Activated CD8-positive, alpha-beta memory T cell treated with anti-CD3 and anti-CD28 coated beads for 48 hours (primary cell): ENCODE measurements at places on chromosomes 5 and 9.

GRCh38 chr5:138082033-138082432 is 1.8 kb upstream of the WNT8A start:
- DNase-seq: no peak

GRCh38 chr5:91110686-91111085 is 272.4 kb downstream of the ARRDC3 start:
- no peak for DNase-seq

DNA sequence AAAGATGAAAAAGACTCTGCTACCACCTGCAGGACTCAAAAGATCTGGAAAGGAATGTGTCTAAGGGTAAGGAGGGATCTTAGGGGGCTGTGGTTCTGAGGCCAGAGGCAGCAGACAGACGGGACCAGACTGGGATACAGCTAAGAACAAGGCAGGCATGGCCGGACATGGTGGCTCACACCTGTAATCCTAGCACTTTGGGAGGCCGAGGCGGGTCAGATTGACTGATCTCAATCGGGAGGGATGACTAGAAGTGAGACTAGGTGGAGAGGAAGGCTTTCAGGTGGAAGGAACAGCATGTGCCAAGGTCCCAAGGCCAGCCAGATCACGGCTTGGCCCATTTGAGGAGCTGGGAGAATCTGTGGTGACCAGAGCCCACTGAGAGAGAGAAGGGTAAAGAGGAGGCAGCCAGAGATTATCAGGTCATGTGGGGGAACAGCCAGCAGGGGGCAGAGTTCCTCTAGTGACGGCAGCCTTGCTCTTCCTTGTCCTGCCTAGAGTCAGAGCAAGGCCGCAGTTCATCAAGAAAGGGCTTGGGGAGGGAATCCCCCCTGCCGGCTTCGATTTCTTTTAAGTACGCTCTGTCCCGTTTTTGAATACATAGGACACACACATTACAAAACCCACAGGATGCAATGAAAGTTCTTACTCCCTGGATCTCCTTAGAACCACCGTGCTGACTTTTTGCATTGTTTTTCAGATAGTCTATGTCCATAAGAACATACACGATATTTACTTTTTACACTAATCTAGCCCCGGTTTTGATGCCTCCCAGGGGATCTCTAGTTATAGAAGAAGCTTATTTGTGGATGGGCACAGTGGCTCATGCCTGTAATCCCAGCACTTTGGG is 2.6 kb upstream of the OLFML2A start:
- peak; percentile 81 for DNase-seq

GRCh38 chr9:129337336-129338140 is 159.5 kb upstream of the IER5L start:
- DNase-seq: no peak

- DNase-seq: no peak
Observed at GRCh38 chr5:54601411-54602230, 84.1 kb downstream of the SNX18 start.

- no peak for DNase-seq
Observed at GRCh38 chr9:35108946-35109575, 6.1 kb upstream of the STOML2 start.

DNA sequence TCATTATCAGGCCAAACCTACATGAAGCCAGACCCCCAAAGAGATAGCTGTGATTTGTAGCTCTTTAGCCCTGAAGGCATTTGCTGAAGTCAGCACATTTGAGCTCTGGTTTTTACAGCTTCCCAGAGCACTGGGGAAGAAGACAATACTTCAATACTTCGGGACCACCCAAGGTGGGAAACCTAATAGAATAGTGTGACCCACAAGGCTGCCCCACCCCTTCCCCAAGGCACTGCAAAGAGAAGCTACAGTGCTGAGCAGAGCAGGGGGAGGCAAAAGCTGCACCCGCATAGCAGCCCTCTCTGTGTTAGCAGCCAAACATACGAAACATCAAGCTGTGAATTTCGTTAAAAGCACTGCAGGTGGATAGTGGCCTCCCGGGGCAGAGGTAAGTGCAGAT is 87.3 kb downstream of the HSD17B3 start:
- no peak for DNase-seq

- no peak for DNase-seq
Observed at GRCh38 chr5:134111741-134112647, 2.5 kb upstream of the TCF7 start.

DNA sequence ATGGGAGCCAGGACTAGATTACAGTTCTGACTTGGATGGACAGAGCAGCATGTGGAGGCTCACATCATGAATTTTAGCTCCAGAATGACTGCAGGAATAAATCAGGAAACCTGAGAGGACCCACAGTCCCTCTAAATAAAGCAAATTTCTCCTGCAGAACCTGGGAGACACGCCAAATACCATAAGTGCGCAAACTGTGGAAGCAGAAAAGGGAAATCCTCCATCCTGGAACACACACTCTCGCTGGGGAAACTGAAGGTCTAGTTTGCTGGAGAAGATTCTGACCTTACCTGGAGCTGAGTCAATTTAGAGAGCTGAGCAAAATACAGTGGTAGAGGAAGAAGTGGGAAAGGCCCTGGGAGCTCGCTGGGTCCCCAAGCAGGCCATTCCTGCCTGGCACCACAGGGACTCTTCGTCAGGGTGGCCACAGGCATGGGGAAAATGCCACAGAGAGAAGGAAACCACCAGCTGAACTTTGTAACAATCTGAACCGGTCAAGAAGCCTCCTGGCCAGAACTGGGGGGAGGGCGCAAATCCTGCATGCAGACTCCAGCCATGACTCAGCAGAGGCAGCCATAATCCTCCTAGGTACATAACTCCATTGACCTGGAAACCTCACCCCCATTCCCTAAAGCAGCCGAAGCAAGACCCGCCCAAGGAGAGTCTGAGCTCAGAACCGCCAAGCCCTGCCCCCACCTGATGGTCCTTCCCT is 390.9 kb downstream of the LRRC70 start:
- DNase-seq: no peak

- DNase-seq: no peak
Observed at GRCh38 chr5:150454492-150455229, 5.1 kb upstream of the RPS14 start.

GRCh38 chr9:77386187-77386586 is 208.9 kb downstream of the VPS13A start:
- DNase-seq: no peak

DNA sequence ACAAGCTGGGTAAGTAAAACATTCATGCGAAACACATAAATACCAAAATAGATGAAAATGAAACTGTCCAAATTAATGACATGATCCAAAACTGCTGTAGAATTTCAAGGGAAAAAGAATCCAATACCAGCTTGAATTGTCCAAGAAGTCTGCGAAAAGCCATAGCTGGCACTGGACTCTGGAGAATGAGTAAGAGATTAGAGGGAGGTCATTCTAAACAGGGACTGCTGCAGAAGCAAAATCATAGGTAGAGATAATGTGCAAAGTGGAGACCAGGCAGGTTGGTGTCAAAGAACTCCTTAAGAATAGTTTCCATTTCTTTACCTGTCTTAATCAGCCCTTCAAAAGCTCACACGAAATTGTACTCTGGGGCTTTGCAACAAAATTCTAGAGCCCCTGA is 162.5 kb downstream of the NFIB start:
- DNase-seq: no peak

- DNase-seq: no peak
Observed at GRCh38 chr5:61461926-61462325, 129.9 kb downstream of the ZSWIM6 start.

DNA sequence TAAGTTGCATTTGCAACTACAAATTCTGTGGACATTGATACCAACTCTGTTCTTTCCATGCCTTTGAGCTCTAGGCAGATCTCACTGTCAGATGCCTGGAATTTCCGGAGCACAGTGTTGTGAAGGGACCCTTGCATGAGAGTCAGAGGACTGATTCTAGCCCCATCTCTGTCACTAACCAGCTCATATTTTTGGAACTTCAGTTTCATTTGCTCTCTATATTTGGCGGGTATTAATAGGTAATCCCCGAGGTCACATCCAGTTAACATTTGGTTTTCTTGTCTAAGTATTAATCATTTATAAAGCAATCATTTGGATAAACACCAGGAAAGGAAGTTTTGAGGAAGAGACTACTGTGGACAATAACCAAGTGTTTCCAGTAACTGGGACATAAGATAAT is 115.7 kb downstream of the MAN2A1 start:
- DNase-seq: no peak

- DNase-seq: no peak
Observed at GRCh38 chr5:38598296-38598993, 42.0 kb upstream of the LIFR start.

DNA sequence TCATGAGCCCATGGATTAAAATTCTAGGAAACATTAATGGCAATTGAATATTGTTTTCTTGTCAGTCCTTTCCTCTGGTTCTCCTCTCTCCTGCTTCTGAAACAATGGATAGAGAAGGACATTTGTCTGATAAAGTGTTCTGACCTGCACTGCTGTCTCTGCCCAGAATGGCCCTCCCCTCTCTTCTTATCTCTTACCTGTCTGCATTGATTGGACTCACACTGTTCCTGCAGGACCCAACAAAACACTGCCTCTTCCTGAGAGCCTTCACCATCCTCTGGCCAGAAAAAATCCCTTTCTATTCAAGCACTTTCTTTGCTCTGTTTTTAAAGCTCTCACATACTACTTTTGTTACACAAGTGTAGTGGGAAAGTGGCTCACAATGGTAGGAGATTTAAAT is 143.8 kb upstream of the DHFR start:
- no peak for DNase-seq
